ENCODE measurements at places on chromosomes 1 and 21.

DNA sequence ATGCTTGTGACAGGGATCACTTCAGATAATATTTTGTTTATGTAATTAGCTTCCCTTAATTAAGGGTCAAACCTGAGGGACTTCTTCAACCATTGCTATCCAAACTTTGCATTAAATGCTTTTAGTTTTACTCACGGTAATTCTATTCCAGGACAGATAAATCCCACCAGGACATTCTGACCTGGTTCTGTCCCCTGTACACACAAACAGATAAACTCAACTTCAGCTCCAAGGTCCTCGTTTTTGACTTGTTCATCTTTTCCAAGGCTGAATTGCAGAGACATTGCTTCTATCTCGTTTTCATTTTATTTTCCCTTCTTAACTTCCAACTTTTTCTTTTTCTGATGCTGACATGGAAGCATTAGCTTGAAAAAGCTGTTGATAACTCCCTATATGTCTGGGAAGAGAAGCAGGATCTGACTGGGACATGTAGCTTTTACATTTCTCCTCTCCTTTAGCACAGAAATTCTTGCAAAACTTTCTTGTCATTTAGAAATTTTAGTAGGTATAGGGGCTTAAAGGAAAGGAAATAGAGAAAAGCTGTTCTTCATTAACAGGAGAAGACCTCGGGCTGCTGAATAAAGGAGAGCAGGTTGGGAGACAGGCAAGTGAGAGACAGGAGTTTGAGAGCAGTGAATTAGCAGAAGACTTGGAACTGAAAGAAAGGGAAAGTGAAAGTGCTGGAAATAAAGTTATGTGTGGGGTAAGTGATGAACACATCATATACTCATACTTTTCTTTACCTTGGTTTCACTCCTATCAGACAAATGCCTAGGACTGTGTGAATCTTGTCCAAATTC, 231.7 kb upstream of the B3GALT2 start:
- DNase-seq, result peak; percentile 64

GRCh38 chr1:236395230-236395946, 1.3 kb downstream of the EDARADD start:
- peak; percentile 59 for DNase-seq

- peak; percentile 88 for DNase-seq
Measured at GRCh38 chr1:33818071-33818470, 45.8 kb upstream of the HMGB4 start.

DNA sequence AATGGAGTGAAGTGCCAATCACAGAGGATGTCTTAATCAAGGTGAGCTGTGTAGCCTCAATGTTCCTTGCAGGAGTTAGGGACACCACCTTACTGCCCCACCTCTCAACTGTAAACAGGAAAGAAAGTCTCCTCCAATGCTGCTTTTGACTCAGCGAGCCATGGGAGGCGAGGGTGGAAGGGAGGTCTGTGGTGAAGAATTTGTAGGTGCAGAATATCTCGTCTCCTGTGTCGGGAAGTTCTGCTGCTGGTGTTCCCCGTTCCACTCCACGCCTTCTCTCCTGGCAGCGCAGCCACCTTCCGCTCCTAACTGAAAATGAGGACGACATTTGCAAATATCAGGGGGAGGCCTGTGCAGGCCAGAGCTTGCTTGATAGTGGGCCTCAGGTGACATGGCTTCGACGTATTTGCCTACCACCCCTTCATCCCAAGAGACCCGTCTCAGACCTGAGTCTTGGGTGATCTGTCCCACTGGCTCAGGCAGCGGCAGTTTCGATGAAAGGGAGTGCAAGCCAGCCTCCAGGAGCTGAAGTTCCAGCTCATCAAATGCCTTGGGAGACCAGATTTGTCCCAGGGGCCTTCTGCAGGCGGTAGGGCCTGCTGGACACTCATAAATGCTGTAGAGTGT, 368.3 kb upstream of the C1orf174 start:
- DNase-seq, result no peak

- peak; percentile 51 for DNase-seq
Measured at GRCh38 chr1:95197616-95198252, 36.3 kb upstream of the RWDD3 start.

- no peak for DNase-seq
Measured at GRCh38 chr1:69433073-69433472, 134.6 kb upstream of the LRRC7 start.

GRCh38 chr1:59596432-59596831, 218.3 kb upstream of the HOOK1 start:
- DNase-seq, result no peak

GRCh38 chr1:33434363-33434750, 3.5 kb upstream of the PHC2 start:
- no peak for DNase-seq

- DNase-seq, result no peak
Measured at GRCh38 chr21:28993293-28993629, 584 bp upstream of the LTN1 start.

- DNase-seq, result no peak
Measured at GRCh38 chr1:47434051-47434842, 3.6 kb upstream of the FOXD2 start.

- no peak for DNase-seq
Measured at GRCh38 chr21:34609933-34610549, 4.9 kb downstream of the RCAN1 start.

DNA sequence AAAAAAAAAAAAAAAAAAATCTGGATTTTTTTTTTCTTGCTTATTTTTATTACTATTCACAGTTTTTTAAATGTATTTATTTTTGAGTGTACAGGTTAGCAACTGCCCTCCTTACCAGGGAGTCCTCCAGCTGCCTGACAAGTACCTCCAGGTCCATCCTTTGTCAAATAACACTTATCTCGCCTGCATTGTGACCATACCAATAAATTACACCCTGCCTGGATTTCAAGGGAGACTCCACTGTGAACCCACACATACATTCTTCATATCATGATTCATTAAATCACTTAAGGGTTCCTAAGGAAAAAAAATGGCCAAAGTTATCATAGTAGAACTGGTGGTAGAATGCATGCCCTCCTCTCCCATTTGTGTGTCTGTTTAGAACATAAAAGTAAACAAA, 38.4 kb downstream of the EEIG2 start:
- DNase-seq, result no peak

DNA sequence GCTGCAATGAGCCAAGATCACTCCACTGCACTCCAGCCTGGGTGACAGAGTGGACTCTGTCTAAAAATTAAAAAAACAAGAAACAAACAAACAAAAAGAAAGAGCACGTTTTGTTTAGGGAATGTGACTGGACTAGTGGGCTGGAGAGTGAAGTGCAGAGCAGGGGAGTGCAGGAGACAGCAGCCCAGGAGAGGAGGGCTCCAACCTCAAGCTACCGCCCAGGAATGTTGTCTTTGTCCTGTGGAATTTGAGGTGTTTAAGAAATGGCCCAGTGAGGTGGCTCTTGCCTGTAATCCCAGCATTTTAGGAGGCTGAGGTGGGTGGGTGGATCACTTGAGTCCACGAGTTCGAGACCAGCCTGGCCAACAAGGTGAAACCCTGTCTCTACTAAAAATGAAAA, 42.4 kb upstream of the MTF2 start:
- no peak for DNase-seq

DNA sequence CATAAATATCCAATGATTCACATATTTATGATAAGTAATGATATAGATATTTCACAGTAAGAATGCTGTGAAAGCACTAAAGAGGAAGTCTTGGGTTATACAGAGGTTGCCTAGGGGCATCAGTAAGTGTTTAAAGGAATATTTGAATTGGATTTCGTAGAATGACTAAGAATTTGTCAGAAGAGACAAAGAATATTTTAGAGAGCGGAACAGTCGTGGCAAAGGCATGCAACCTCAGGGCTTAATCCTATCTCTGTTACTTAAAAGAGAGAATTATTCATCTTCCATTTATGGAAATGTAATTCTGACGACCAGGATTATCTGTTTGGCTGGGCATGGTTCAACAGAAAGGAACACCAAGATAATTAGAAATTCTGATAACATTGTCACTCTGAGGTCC, 171.9 kb upstream of the NR5A2 start:
- no peak for DNase-seq

GRCh38 chr1:237999426-238000052, 108.8 kb upstream of the ZP4 start:
- DNase-seq, result no peak

DNA sequence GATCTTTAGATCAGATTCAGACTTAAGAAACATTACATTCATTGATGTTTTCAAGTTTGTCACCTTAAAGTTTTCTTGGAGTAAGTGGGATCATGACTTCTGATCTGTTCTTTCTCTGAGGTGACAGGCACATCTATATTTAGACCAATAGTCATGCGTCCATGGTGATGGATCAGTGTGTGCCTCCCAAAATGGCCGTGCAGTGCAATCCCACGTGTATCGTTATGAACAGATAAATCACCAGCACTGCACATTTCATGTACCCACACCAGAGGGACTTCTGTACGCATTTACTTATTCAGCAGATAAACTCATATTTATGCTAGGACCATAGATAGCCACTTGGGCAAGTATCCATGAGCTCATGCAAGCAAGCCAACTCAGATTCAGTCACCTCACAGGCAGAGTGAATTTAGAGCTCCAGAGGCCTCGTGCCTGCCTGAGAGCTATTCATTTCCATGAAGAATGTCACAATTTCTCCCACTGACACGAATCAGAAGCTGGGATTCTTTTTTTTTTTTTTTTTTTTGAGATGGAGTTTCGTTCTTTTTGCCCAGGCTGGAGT, 13.9 kb upstream of the WDR26 start:
- DNase-seq, result no peak

- no peak for DNase-seq
Measured at GRCh38 chr1:55076356-55076755, 37.0 kb downstream of the PCSK9 start.

DNA sequence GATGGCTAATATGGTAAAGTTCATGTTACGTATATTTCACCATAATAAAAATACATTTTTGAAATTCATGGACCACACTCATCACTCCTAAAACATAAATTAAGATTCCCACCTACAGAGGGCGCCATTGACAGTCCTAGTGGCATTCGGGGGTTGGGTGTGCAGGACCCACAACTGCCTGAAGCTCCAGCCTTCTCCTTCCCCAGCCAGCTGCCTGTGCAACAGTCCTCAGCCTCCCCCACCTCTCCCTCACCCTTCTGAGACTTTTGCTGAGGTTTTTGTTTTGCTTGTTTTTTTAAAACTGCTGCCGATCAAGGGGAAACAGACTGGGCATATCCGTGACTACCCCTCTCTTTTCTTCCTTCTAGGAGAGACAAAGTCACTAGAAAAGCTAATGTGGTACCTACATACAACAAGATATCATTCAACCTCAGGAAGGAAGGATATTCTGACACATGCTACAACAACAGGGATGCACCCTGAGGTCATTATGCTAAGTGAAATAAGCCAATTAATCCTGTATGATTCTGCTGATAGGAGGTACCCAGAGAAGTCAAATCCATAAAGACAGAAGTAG, 9.2 kb upstream of the EVA1C start:
- DNase-seq, result peak; percentile 71

GRCh38 chr1:8171751-8172464, 145.8 kb upstream of the ERRFI1 start:
- DNase-seq, result no peak

DNA sequence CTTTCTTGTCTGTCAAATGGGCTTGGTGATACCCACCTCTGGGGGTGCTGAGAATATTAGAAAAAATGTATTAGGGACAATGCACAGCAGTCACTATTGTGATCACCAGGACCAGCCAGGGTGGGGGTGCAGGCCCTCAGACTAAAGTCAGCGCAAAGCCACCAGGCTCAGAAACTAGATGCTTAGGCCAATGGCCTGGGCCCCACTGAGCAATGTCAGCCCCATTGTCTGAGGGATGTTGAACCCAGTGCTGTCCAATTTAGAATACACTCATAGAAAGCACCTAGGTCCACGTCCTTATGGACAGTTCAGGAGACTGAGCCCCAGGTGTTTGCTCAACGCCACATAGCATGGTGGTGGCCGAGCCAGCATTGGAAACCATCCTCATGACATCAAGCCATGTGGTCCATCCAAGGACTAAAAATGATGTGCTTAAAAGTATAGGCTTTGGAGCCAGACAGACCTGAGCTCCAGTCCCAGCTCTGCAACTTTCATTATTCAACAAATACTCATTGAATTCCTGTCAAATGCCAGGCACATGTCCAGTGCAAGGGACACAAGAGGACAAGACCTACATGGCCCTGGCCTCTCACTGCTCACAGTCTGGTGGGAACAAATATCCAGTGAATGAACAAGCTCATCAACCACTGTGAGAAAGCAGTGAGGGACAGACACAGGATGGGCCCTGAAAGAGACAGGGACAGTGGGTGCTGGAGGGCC, 273.8 kb downstream of the MATN1 start:
- no peak for DNase-seq

DNA sequence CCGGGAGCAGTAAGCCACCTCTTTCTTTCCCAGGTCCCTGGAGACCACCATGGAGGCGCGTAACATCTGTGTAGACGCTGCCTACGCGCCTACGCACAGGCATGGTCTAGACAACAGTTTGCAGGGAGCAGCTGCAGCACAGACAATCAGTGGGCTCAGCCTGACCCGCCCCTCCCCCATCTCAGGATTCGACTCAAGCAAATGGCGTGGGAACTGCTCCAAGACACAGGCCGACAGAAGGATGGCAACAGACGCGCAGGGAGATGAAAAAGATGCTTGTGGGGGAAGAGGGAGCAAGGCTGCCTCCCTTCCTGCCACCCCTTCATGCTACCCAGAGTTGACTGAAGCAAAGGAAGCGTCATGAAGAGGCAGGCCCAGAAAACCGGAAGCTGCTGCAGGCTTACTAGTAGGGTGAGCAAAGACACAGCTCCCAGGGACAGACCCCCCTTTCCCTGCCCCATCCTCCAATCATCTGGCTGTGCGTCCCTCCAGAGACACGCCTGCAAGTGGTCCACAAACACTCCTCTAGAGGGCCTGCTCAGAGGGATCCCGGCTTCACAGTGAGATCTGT, 19.5 kb downstream of the STK40 start:
- no peak for DNase-seq

- no peak for DNase-seq
Measured at GRCh38 chr1:207188901-207189300, 84.9 kb downstream of the C4BPA start.

GRCh38 chr1:66266756-66267155, 267.2 kb upstream of the SGIP1 start:
- DNase-seq, result no peak

GRCh38 chr1:160357286-160358002, 9.4 kb upstream of the NHLH1 start:
- DNase-seq, result no peak

- no peak for DNase-seq
Measured at GRCh38 chr1:232574077-232574476, 55.9 kb downstream of the SIPA1L2 start.

DNA sequence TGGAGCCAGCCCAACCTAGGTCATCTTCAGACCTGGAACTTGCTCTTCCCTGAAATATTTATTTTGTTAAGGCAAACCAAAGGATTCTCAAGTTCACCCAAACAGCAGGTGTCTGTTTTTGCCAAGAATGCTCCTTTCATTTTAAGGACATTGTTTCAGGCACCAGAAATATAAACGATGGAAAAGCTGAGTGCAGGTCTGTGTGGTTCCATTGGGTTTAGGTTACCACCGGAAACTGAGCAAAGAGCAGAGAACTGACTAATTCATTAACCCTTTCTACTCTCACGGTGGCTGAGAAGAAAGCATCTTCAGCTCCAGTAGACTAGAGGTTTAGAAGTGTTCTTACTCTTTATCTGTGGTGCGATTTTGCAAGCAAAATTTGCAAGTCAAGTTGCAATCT, 38.0 kb upstream of the ZC3H11B start:
- DNase-seq, result no peak

GRCh38 chr1:203163891-203164635, 11.6 kb downstream of the MYBPH start:
- DNase-seq, result no peak
